Activated CD8-positive, alpha-beta T cell treated with anti-CD3 and anti-CD28 coated beads for 36 hours (primary cell): ENCODE measurements at places on chromosomes 7 and 10. TPM values are rescaled to one million over a fixed set of nuclear protein-coding genes. Genes with fewer than 3 reads are reported as not detected.

DNA sequence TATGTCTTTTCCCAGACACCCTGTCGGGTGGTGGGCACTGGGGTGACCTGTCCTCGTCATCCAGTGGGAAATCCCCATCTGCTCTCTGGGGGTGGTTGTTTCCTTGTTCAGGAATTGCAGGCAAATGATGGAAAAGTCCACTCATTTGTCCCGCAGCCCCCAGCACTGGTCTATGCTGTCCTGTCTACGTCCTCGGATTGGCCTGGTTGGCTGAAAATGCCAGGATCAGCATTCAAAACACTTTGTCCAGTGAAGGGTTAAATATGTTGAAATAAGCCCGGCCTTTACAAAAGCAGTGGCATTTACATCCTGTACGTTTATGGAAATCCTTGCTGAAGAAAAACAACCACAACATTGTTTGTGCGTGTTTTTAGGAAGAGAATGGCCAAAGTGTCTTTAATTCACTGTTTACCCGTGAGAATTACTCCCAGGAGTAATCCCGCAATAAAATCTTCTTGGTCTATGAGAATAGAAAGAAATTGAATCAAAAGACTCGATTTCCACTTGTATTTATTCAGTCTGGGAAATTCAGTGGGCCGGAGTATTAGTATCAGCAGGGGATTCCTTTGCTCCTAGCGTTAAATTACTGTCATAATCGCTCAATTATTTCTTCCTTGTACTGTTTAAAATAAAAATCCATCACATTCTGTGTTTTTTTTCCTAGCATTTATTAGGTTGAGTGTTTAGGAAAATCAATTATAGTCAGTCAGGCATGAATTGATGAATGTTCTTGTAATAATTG, 116.8 kb upstream of the SH2B2 start:
- H3K4me1 ChIP-seq: no peaks in the 10 kb centered on the region
- DNase-seq: no peak
- H3K27ac ChIP-seq: no peak overlapping the region
- H3K36me3 ChIP-seq: no peaks in the 10 kb centered on the region
- H3K27me3 ChIP-seq: no peaks in the 10 kb centered on the region

DNA sequence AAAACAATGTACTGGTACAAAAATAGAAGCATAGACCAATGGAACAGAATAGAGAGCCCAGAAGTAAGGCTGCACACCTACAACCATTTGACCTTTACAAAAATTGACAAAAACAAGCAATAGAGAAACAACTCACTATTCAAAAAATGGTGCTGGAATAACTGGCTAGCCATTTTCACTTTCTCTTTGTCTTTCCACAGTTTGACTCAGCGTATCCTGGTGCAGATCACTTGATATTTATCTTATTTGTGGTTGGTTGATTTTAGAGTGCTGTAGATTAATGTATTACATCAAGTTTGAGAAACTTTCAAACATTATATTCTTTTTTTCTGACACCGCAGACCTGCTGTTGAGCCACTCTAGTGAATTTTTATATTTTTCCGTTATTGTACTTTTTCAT, 381.4 kb downstream of the DGKB start:
- H3K4me1 ChIP-seq: no peaks in the 10 kb centered on the region
- DNase-seq: no peak

GRCh38 chr7:31710171-31710570, 23.2 kb downstream of the PPP1R17 start:
- no peak overlapping the region for H3K27ac ChIP-seq
- no peak overlapping the region for H3K4me3 ChIP-seq
- no peaks in the 10 kb centered on the region for H3K36me3 ChIP-seq

DNA sequence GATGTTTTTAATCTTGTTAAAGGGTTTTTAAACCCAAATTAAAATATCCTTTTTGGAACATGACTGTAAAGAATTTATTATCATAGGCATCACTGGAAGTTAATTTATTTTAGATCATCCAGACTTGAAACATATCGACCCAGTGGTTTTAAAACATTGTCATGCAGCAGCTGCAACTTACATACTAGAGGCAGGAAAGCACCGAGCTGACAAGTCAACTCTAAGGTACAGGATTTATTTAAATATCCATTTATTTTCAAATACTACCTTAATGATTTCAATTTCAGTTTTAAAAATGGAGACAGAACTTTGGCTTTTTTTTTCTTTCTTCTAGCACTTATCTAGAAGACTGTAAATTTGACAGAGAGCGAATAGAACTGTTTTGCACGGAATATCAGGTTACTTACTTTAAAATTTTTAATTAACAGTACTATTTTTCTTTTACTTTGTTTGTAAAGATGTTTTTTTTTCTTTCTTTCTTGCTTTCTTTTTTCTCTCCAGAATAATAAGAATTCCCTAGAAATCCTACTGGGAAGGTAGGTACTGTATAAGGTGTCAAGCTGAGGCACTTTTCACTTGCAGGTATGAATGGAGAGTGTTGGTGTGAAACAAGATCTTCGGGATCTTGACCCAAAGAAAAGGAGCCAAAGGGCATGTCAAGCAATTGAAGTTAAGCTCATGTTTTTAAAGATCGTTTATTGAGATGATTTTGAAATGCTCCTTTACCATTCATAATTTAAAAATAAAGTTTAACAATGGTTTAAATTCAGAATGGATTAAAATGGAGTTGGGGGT, 1.8 kb downstream of the COMMD3 start:
- peaks cover 13% of the 10 kb centered on the region for H3K36me3 ChIP-seq
- H3K4me3 ChIP-seq: peak overlapping the region; percentile 88
- peaks cover 22% of the 10 kb centered on the region for H3K27me3 ChIP-seq
- H3K4me1 ChIP-seq: peaks cover 39% of the 10 kb centered on the region
- peak overlapping the region; percentile 91 for H3K27ac ChIP-seq

- H3K36me3 ChIP-seq: peaks cover 39% of the 10 kb centered on the region
- H3K4me3 ChIP-seq: peak overlapping the region; percentile 92
- DNase-seq: no peak
- no peaks in the 10 kb centered on the region for H3K27me3 ChIP-seq
- H3K4me1 ChIP-seq: peaks cover 60% of the 10 kb centered on the region
Observed at GRCh38 chr10:70169011-70169410, 1.3 kb downstream of the SAR1A start.

- peaks cover 15% of the 10 kb centered on the region for H3K36me3 ChIP-seq
- no peaks in the 10 kb centered on the region for H3K27me3 ChIP-seq
- H3K4me3 ChIP-seq: peak overlapping the region; percentile 18
- no peak for DNase-seq
Observed at GRCh38 chr10:62689712-62690111, 114.8 kb upstream of the ADO start.

DNA sequence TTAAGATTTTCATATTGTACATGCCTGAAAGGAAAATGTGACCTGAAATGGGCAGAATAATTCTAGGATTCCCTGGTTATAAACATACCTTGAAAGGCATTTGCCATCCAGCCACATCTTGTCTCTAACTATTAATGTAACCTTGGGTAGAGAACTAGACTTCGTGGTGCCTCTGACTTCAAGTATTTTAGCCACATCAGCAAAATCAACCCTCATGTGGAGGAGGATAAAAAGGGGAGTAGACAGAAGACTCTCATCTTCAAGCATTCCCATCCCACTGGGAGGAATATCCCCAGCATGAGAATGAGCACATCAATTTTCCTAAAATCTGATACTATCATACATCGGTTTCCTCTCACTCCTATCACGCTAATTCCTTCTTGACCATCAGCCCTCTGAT, 164.7 kb upstream of the NOBOX start:
- H3K27ac ChIP-seq: no peak overlapping the region
- no peak overlapping the region for H3K4me3 ChIP-seq
- peaks cover 11% of the 10 kb centered on the region for H3K36me3 ChIP-seq
- H3K27me3 ChIP-seq: no peaks in the 10 kb centered on the region

GRCh38 chr7:74452748-74453321, 871 bp upstream of the GTF2IRD1 start:
- DNase-seq: no peak
- peak overlapping the region; percentile 58 for H3K4me3 ChIP-seq
- H3K36me3 ChIP-seq: no peaks in the 10 kb centered on the region
- peaks cover 10% of the 10 kb centered on the region for H3K4me1 ChIP-seq

DNA sequence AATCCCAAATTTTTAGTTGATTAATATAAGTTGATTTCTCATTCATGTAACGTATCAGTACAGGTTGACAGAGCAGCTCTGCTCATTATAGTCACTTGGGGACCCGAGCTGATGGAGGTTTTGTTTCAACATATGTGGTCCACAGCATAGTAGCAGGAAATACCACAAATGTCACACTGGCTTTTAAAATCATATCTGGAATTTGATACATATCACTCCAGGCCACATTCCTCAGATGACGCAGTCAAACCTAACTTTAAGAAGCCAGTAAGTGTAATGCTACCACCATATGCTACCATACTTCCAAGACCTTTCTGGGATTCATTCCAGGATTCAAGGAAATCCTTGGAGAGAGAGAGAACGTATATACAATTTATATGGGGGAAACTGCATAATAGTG, 156.3 kb downstream of the PHF14 start:
- DNase-seq: peak; percentile 17
- no peak overlapping the region for H3K27ac ChIP-seq
- peaks cover 31% of the 10 kb centered on the region for H3K36me3 ChIP-seq
- no peak overlapping the region for H3K4me3 ChIP-seq
- peaks cover 38% of the 10 kb centered on the region for H3K4me1 ChIP-seq

Gene GBX1
- total RNA-seq: not detected

Gene OR6V1
- total RNA-seq: not detected
